ENCODE measurements at places on chromosomes 16 and 17. TPM values are rescaled to one million over a fixed set of nuclear protein-coding genes. Genes with fewer than 3 reads are reported as not detected.

- no peak for DNase-seq
These were observed 22.7 kb downstream of the UTS2R start for GRCh38 chr17:82394278-82394677.

GRCh38 chr17:77892469-77893143 lies 65.9 kb upstream of the TNRC6C start:
- DNase-seq: no peak

DNA sequence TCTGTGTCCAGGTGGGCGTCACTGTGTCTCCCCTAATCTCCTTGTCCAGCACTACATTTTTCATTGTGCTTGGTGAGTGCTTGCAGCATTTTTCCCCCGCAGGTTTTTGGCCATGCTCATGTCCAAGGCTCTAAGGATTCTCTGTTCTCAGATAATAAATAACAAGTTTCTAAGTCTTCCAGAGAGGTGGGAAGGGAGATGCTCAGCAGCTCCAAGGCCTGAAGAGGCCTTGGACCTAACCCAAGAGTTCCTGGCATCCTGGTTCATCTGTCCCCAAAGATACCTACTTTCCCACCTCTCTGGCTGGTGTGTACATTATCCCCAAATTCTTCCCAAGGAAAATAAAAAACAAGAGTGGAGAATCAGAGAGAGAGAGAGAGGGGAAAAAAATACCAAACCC lies 45.3 kb downstream of the MEOX1 start:
- DNase-seq: no peak

- no peak for DNase-seq
These were observed 53.7 kb downstream of the SNX20 start for GRCh38 chr16:50627419-50627818.

The CLUH gene
- polyA plus RNA-seq: 98.8 TPM

DNA sequence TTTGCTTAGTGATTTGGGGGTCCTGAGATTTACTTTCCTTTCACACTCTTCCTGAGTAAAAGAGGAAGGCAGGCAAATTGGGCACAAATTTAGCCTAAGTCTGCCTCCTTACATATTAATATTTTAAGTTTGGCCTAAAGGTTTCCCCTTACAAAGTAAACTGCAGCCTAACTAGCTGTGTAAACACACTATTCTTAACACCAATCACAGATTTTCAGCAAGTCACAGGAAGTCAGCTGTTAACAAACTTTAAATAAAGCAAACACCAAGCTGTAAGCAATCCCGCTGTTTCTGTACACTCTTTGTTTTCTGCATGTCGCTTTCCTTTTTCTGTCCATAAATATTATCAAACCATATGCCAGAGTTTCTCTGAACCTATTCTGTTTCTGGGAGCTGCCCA lies 45.1 kb upstream of the ABCC11 start:
- DNase-seq: no peak

The SOX15 gene
- polyA plus RNA-seq: 0.30 TPM

DNA sequence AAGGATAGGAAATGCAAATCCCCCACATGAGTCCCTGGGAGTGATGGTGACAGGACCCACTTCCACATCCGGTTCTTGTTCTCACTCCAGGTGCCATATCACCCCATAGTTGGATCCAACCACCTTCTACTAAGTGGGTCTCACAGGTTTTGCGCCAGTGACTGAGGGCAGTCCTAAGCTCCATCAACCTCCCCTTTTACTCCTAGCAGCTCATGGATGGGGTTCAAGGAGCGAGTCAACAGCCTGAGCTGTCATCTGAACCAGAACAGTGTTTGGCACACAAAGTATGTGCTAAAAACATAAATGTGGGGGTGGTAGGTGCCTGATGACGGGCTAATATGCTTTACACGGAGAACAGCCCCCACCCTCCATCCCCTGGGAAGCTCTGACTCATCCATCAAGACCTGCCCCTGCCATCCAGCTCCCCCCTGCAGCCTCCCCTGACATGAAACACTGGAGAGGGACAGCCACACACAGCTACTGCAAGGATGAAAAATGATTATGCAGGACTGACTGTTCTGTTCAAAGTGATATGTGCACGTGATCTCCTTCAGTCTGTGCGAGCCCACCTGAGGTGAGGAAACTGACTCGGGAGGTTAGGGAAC lies 143.2 kb upstream of the CDH5 start:
- no peak for DNase-seq

The FAM20A gene
- polyA plus RNA-seq: 0.09 TPM

DNA sequence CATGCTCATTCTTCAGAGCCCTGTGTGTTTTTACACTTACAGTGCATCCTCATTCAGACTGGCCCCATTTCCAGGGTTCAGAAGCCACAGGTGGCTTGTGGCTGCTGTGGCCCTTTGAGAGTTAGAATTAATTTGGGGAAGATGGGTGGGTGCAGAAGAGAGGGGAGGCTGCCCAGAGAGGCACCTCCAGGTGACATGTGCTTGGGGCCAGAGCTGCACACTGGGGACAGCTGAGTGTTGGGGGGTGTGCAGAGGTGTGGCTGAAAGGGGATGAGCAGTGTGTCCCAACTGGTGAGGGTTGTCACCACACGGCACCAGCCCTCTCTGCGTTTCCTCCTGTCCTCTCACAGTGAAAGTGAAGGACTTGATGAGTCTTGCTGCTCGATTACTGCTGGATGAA lies 6.9 kb upstream of the EIF1 start:
- no peak for DNase-seq

DNA sequence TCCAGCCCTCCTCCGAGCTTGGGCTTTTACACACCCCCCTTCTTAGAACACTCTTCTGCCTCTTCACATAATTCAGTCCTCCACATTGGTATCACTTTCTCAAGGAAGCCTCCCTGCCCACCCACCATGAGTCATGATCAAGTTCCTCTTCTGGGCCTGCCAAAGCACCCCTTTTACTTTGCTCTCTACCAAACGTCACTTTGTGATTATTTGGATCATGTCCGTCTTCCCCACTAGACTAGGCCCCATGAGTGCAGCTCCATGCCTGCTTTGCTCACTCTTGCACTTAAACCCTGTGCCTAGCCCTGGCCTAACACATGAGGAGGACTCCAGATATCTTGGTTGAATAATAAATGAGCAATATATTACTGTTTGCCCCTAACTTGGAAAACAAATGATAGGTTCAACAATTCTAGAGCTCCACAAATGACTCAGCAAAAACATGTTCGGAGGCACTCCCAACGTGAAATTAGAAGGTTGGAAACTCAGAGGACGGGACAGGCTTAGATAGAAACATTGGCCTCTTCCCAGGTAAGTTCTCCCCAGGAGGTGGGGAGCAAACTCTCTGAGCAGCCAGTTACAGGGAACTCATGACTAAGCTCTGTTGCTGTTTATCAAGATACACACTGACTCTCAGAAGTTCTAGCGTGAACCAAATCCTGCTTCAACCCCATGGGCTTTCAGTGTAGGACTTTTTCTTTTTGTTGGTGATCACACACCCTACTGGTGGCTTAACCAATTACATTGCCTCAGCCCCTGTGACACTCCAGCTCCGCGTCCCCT lies 28.3 kb downstream of the G6PC1 start:
- DNase-seq: peak; percentile 93

GRCh38 chr16:711548-712320 lies 3.2 kb upstream of the METRN start:
- DNase-seq: peak; percentile 81

DNA sequence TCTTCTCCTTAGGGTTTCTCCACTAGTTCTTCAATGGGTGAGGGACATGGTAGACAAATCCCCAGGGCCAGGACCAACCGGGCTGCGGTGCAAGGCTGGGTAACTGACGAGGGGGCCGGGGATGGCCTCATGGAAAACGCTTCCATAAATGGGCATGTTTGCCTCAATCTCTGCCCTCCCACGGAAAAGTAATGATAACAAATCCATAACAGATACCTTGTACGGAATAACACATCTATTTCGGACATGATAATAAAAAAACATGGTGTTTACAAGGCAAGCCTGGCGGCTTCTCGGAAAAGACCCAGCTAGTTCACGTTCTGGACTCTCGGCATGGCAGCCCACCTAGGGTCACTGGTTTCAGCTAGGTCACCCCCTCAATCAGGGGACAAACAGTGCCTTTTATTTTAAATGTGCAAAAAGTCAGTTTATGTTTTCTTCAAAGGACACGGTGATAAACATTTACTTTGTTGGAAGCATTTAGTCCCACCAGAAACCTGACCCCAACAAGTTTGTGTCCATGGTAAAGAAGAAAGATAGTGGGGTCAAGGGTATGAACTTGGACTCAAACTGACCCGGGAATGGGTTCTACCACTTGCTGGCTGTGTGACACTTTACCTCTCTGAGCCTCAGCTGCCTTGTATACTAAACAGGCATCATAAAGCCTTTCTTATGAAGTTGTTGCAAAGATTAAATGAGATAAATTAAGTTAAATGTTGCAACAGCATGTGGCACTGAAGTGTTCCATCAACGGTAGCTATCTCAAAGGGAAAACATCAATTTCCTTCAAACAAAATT lies 1.7 kb downstream of the MYH11 start:
- DNase-seq: no peak

The TP53TG3B gene
- not detected for polyA plus RNA-seq

DNA sequence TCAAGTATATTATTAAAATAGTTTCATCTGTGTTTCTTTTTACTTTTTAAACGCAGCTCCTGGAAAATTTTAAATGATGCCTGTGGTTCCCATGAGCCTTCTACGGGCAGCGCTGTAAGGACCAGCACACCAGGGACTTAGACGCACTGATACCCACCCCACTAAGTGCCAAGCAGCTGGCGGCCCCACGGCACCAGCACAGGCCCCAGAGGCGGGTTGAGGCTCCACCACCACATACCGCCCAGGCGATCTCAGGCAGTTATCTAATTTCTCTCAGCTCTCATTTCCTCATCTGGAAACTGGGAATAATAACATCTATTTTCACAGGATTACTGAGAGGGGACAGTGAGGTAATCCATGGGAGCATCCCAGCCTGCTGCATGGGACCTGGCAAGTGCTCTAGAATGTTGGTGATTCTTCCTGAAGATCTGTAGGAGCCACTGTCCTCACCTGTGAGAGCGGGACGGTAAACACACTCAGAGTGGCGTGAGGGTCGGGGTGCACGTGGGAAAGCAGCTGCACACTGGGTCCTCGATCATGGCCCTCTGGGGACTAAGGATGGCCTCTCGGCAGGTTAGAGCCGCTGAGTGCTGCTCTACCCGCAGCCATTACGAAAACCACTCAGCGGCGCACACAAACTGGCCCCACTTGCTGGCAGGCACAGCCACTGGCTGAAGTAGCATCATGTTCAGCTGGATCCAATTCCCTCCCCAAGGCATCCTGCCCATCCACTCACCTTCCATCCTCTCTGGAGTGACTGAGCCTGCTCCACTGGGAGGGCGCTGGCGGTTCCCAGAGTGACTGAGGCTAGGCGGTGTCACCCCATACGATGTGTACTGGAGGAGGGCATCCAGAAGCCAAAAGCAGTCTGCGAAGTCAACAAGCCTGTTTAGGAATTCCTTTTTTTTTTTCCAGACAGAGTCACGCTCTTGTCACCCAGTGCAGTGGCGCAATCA lies 17.6 kb upstream of the SLC38A8 start:
- no peak for DNase-seq

GRCh38 chr17:67246653-67247415 lies 1.8 kb upstream of the HELZ start:
- DNase-seq: peak; percentile 77

- no peak for DNase-seq
These were observed 15.3 kb downstream of the KLHL36 start for GRCh38 chr16:84663433-84664101.

The ALOX15B gene
- not detected for polyA plus RNA-seq

The ODAD4 gene
- polyA plus RNA-seq: 2.3 TPM

GRCh38 chr17:73211745-73212144 lies 18.9 kb downstream of the COG1 start:
- DNase-seq: no peak

DNA sequence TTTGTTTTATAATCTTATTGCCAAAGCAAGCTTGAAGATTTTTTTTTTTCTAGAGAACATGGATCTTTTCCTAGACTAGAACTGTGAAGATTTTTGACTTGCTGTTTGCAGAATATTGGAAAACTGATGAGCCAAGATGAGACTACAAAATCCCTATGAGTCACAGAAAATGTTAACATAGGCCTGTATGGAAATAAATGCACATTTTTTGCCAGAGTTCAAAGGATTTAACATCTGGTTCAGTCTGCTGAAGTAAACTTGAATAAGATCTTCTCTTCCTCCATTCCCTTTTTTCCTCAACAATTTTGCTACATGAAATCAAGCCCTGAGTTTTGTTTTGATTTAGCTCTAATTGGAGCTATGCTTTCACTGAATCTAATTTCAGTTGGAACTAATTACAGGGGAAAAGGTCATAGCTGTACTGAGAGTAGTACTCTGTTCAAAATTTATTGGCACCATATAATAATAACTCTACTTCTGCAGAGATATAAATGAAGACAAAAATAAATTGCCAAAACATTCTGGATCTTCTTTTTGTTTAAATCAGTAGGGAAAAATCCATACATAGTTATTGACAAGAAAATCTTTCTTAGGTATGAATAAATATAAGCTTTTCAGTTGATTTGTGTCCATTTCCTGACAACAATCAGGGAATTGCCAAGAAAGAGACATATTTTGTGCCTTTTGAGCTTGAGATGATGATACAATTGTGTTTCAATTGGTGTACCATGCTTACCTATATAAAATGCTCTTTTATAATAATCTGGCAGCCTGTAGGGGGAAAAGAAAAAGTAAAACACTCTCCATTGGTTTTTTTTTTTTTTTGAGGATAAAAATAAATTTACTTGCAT lies 387.5 kb upstream of the GOT2 start:
- DNase-seq: no peak

DNA sequence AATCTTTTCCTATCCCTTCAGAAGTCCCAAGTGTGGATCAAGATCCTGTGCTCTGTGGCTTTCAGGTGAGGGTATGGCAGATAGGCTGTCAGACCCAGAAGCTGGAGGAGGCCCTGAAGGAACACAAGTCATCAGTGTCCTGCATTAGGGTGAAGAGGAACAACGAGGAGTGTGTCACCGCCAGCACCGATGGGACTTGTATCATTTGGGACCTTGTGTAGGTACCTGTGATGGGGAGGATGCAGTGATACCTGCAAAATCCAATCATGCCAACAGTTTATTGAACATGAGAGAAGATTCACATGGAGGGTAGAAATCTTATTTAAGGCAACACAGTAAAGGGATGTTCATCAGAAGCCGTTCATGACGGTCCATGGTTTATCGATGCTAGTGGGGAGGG lies 10.0 kb upstream of the USP43 start:
- DNase-seq: no peak

The ABCA8 gene
- 0.61 TPM for polyA plus RNA-seq

DNA sequence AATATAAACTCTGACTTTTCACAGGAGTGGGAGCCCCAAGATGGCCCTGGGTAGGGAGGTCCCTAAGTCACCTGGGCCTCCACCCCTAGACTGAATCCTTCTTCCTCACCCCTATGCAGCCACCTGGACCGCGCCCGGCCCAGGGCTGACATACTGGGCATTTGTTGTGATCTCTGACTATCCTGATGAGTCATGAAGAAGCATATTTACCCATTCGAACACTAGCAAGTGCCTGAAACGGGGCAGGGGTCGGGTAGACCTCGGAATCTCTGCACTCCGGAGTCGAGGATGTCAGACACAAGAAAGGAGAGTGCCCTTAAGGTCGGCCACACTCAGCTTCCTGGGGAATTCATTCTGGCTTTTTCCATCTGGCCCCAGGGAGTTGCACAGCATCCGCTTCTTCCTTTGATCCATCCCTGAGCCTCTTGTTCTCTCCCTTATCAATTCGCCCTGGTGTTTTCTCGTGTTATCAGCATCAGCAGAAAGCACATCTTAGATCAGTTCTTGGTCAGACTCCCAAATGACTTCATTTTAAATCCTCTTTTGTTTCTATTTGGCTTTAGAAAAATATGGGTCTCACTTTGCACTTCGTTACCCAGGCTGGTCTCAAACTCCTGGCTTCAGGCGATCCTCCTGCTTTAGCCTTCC lies 10.4 kb downstream of the METTL22 start:
- no peak for DNase-seq

The ZNF207 gene
- 188 TPM for polyA plus RNA-seq

The ABCA9 gene
- 0.03 TPM for polyA plus RNA-seq

The TSPOAP1 gene
- polyA plus RNA-seq: not detected

Data from A549 (cell line).